Cardiac septum (tissue), 1 donor: ENCODE measurements at places on chromosomes 3 and 15. TPM values are rescaled to one million over a fixed set of nuclear protein-coding genes. Genes with fewer than 3 reads are reported as not detected.
A peak's percentile ranks its signal among the peaks of the same experiment; 100 is the strongest.

The PLA2G4E gene
- total RNA-seq = 0.08 TPM

The DLEC1 gene
- total RNA-seq = 0.22 TPM

The FAM43A gene
- total RNA-seq = 33.9 TPM

DNA sequence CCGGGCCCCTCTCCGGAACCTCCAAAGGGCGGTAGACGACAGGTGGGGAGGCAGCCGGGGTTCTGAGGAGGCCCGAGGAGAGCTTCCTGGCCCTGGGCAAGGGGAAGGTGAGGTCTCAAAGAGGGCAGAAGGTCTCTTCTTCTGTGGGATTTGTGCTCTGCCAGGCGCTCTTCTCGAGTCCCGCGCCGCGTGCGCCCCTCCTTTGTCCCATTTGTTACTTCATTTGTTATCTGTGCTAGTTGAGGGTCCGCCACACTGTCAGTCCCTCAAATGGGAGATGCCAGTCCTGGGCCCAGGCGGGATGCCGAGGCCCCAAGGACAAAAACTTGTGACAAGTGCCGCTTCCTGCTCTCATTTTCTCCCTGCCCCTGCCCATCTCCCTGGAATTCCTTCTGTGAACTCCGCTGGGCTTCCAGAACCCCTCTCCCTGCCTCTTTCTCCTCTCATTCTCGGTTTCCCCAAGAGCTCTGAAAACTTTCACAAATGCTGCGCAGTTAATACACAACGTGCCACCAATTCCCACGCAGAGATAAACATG, 1.5 kb downstream of the ST8SIA2 start:
- no peak for DNase-seq

DNA sequence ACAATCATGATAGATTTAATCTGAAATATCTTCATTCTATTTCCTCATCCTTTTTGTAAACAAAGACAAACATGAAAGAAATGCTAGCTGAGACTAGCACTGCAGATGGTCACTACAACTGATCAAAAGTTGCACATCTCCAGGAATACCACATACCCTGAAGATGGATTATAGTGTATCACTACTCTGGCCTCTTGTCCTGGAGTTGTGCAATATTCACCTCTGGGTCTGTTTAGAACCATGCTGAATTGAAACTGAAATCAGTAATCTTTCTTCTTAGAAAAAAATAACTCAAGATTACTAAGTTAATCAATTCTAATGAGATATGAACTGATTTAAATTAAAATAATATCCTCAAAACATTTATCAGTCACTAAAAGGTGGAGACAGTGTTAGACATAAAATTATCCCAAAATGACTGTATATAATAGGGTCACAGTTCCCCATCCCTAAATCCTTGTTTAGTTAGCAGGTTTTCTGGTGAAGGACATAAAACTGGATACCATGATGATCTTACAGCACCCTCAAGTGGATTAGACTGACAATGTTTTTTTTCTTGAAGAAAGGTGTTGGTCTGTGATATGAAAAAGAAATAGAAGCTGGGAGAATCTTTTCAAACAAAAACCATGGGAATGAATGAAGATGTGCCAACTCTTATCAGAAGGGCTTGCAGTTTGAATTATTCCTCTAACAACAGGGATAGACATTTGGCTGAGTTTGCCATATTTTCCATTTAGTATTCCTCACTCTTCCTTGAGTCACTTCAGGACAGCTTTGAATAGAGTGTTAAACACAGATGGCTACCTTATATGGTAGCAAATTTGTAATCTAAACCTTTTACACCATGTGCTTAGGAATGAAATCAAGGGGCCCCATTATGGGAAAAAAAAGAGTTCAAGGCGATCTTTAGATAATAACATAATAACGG, 7.1 kb upstream of the TTC14 start:
- DNase-seq = no peak

- no peak for DNase-seq
Observed at GRCh38 chr3:192187485-192188051, 539.8 kb downstream of the FGF12 start.

GRCh38 chr3:123344175-123344906, 104.5 kb downstream of the ADCY5 start:
- peak; percentile 68 for DNase-seq

- DNase-seq = no peak
Observed at GRCh38 chr3:67940210-67940952, 286.0 kb upstream of the SUCLG2 start.

GRCh38 chr3:113794526-113794925, 44.1 kb upstream of the GRAMD1C start:
- no peak for DNase-seq

GRCh38 chr3:161221806-161222600, 892 bp downstream of the NMD3 start:
- DNase-seq = no peak

The CCNB2 gene
- total RNA-seq = 0.40 TPM

- DNase-seq = no peak
Observed at GRCh38 chr15:85564686-85565085, 184.3 kb downstream of the AKAP13 start.

The ENTPD3 gene
- total RNA-seq = 0.38 TPM
